Cortex of kidney (tissue), 1 donor: ENCODE measurements at places on chromosomes 1 and 21.

GRCh38 chr1:152774875-152775274 is at the start of gene LCE1F:
Gene LCE1F (plus strand): TSS chr1:152775140. CDS start chr1:152776372, 1,232 bp downstream.
- DNase-seq = no peak

GRCh38 chr1:36753451-36753850 is 270.7 kb upstream of the CSF3R start:
- DNase-seq = no peak

GRCh38 chr21:32065654-32066053 is 192.8 kb downstream of the HUNK start:
- no peak for DNase-seq

DNA sequence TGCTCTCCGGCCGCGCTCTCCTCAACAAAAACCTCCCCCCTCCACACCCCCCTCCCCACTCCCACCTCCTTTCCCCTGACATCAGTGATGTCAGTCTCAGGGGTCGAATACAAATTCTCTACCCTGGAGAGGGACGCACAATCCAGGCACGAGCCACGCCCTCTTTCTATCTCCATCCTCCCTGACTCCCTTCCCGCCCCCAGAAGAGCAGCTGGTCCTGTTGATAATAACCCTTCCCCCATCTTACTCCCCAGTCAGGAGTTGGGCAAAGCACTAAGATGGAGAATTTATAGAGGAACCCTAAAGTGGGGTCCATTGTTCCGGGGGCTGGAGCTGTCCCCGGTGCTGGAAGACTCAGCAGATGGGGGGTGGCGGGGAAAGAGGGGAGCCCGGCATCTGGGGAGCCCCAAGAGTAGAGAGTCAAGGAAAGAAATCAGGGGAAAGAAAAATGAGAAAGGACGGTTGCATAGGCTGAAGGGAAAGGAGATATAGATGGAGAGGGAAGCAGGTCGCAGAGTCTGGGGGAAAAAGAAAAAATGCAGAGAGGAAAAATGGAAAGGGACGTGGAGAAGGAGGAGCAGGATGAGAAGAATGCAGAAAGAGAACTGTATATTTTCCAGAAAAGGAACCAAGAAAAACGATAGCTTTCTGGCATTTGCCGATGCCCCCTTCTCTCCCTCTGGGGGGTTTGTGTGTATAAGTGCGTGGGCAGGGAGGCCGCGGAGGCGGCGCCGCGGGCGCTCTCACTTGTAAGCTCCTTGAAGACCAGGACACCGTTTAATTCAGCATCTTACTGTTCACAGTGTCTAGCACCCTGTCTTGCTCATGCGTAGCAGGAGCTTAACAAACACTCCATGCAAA is at the start of gene CELF3:
CELF3 (minus strand) TSS at position 33 of the 861 bp plus-strand sequence. CDS start 783 bp downstream, outside the sequence.
- no peak for DNase-seq
